ENCODE measurements at places on chromosomes 6 and 20.

DNA sequence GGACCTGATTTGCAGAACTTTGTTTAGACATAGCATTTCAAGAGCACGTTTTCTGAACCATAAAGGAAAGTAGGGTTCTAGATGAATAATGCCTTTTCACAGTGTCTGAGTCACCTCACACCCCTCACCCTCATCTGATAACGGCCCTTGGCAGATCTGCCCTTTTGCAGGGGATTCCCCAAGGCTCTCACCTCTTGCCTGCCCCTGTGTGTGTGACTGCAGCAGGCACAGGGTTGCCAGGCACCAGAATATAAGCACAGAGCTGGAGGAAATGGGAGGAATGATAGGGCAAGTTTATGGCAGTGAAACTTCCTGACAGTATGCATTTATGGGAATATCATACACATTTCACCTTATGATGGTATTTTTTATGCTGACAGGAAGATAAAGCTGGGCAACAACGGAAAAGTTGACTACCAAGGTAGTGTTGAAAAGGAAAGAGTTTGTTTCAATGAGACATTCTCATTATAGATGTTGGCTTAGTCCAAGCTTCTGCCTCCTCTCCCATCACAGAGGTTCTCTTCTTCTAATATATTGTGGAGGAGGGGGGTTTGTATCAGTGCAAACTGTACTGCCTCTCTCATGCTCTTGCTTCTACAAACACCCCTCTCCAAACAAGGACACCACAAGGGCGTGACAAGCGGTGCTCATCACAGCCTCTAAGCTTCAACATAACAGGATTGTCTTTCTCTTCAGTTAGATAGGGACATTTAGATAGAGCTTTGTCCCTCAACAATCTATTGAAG is 101.5 kb upstream of the BACH2 start:
- no peak for DNase-seq

- DNase-seq = no peak
Measured at GRCh38 chr20:911882-912600, 4.1 kb downstream of the ANGPT4 start.

- DNase-seq = no peak
Measured at GRCh38 chr6:9455864-9456658, 958.8 kb downstream of the TFAP2A start.

DNA sequence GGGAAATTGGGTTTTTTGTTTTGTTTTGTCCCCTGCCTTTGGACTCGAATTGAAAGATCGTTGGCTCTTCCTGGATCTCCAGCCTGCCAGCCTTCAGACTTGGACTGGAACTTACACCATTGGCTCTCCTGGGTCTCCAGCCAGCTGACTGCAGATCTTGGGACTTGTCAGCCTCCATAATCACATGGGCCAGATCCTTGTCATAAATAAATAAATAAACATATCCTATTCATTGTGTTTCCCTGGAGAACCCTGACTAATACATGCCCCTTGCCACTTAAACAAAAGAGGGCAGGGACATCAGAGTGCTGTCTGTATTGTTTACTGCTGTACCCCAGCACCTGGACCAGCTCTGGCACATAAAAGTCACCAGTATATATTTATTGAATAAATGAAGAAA is 101.5 kb downstream of the CAP2 start:
- no peak for DNase-seq

- peak; percentile 96 for DNase-seq
Measured at GRCh38 chr20:48682529-48683363, 145.1 kb downstream of the PREX1 start.

GRCh38 chr6:159148641-159149040 is 20.6 kb upstream of the FNDC1 start:
- DNase-seq = no peak

- DNase-seq = no peak
Measured at GRCh38 chr20:61569825-61570224, 317.8 kb downstream of the CDH4 start.

DNA sequence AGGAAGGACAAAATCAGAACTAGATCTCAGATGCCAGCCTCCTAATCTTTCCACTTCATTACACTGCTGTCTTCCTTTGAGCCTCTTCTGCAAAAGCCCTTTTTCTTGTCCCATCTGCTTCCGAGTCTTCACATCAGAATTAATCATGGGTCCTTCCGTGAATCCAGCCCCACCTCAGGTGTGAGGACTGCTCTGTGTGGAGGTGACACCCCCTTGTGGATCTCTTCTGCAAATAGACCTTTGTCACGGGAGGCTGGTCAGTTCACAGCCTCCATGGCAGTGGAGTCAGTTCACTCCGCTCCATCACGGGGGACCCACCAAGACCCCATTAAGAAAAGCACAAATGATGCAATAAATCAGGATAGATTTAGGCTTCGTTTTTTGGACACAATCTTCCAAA is 171.1 kb downstream of the ADAT2 start:
- DNase-seq = peak; percentile 34

DNA sequence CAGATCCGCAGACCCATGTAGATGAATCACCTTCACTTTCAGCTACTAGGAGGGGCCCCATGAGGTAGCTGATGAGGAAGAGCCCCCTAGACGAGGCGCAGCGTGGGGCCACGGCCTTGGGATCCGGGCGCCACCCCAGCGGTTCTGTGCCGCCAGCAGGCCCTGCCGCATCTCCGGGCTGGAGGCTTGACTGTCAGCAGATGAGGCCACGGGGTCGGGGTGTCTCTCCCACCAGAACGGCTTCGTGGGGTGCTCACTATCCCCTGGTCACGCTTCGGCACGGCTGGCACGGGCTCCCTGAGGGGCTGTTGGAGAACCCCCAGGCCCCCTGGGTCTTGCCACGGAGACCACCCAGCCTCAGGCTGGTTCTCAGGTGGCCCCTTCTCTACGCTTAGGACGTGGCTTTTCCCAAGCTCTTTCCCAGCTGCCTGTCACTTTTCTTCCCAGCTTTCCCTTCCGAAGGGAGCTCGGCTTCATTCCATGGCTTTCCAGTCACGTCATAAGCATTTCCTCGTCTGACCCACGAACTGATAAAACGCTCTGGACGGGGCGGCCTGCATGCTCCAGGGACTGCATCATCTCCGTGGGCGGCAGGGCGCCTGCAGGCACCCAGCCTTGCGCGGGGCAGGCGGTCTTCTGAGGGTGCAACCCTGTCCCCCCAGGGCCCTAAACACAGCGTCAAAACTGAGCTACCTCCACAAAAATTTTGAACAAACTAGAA is 85.9 kb downstream of the THBS2 start:
- peak; percentile 99 for DNase-seq

DNA sequence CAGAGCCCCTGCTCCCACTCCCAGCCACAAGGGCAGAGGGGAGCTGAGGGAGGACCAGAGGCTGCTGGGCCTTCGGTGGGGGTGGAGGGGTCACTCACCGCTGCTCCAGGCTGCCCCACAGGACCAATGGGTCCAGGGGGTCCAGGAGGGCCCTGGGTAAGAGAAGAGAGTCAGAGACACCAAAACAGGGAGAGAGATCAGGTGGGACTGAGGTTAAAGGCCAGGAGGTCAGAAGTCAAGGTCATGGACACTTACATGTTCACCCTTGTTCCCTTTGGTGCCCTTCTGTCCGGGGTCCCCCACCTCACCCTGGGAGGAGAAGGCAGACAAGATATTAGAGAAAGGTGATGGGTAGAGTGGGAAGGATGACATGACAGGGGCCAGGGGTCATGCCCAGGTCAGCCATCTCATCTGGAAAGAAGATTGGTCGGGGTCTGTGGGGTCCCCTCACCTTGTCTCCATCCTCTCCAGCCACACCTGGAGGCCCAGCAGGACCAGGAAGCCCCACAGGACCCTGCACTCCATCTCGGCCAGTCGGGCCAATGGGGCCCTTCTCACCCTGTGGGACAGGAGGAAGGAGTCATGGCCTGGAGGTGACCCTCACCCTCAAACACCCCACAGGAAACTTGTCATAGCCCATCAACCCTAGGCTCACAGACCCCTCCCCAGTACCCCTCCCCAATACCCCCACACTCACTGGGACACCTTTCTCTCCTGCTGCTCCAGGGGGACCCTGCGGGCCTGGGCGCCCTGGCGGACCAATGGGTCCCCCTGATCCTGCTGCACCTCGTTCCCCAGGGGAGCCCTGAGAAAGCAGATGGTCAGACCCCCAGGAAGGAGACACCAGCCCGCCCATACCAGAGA is 21.0 kb downstream of the COL11A2 start:
- DNase-seq = no peak

DNA sequence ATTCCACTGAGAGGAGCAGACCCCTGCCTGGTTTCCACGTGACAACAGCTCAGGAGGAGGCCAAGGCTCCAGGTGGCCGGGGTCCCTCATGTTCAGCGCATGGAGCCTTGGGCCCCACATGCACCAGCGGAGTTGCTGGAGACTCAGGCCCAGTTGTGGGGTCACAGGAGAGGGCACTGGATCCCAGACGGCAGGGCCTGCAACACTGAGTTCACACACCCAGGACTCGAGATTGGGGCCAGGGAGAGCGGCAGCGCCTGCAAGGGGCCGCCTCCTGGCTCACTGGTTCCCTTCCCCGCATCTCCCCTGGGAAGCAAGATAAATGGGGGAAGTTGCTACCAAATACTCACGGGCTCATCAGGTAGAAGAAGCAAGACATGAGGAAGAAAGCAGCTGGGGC is 348.1 kb downstream of the ZFAND3 start:
- no peak for DNase-seq

GRCh38 chr6:32146287-32146686 is 5.5 kb downstream of the PRRT1 start:
- DNase-seq = no peak

- peak; percentile 75 for DNase-seq
Measured at GRCh38 chr6:43263314-43264178, 20.3 kb downstream of the TTBK1 start.

- DNase-seq = no peak
Measured at GRCh38 chr6:87494761-87495422, 22.1 kb downstream of the SLC35A1 start.

DNA sequence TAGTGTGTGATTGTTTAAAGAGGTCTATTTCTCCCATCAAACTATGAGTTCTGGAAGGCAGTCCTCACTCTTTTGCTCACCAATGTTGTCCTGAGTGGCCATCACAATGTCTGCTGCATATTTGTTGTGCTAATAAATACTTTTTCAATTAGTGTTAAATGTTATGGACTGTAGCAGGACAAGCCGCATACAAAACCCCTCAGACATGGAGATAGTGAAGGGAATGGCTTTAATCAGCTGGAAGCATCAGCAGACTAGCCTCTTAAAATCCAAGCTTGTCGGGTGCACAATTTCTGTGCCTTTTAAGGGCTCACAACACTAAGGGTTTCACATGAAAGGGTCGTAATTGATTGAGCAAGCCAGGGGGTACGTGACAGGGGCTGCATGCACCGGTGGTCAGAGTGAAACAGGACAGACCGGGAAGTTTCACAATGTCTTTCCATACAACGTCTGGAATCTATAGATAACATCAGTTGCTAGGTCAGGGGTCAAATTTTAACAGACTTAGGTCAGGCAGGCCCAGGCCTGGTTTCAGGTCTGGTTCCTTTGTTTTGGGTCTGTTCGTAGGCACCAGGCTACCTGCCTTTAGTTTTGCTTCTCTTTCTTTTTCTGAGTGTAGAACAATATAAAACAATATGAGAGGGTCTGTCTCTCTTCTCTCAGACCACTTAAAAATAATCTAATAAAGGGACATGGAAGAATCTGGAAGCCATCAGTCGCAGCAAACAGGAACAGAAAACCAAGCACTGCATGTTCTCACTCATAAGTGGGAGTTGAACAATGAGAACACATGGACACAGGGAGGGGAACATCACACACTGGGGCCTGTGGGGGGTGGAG is 327.6 kb upstream of the HTR1E start:
- no peak for DNase-seq
